ENCODE measurements at places on chromosomes 1 and 21. TPM values are rescaled to one million over a fixed set of nuclear protein-coding genes. Genes with fewer than 3 reads are reported as not detected.

TDRD10 gene
- not detected for total RNA-seq

ADAMTS1 gene
- 0.09 TPM for total RNA-seq

CHODL gene
- total RNA-seq: not detected

OR2T33 gene
- total RNA-seq: not detected

CFAP45 gene
- total RNA-seq: 2.8 TPM

UMODL1 gene
- 0.09 TPM for total RNA-seq

C1QB gene
- not detected for total RNA-seq

CDA gene
- total RNA-seq: not detected

GBP7 gene
- not detected for total RNA-seq

MX1 gene
- 18.0 TPM for total RNA-seq

NBPF19 gene
- 30.1 TPM for total RNA-seq

DNA sequence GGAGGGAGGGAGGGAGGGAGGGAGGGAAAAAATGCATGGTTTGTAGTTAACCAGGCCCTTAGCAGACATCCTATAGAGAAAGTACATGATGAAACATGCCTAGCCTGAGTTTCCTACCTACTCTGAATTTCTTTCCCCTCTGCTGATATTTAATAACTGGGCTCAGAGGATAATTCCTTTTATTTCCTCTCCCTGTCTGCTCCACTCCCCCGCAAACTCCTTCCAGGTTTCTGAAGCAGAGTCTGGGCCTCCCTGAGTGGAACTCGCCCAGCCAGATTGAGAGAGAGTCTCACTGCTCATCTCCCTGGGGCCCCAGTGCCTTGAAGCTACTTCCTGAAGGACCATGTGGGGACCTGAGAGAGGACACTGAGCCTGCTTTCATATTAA lies 111.9 kb upstream of the SLC44A3 start:
- DNase-seq: no peak

GRCh38 chr1:222535455-222535854 lies 12.4 kb downstream of the HHIPL2 start:
- DNase-seq: no peak

- DNase-seq: no peak
Measured at GRCh38 chr1:208799186-208799585, 555.0 kb upstream of the PLXNA2 start.

DNA sequence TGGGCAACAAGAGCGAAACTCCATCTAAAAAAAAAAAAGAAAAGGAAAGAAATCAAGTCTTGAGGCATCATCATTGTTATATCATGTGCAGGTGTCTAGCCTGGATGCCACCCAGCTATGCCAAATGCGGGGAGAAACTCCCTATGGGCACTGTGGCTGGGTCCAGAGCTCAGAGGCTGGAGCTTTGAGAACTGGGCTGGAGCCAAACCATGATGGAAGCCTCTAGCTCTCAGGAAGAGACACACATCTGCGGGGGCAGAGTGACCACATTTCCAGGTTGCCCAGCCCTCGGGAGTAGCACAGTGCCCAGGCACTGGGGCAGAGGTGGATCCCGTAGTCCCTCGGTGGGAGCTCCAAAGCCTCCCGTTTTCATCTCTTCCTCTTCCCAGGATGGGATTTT lies 58.9 kb downstream of the COL18A1 start:
- no peak for DNase-seq

GRCh38 chr1:247087256-247087655 lies 8.6 kb upstream of the ZNF670 start:
- DNase-seq: no peak

- no peak for DNase-seq
Measured at GRCh38 chr1:28078680-28079626, 9.5 kb downstream of the EYA3 start.

GRCh38 chr1:100924991-100925390 lies 29.1 kb downstream of the SLC30A7 start:
- DNase-seq: no peak

GRCh38 chr1:31102501-31102950 lies 37.0 kb upstream of the PUM1 start:
- DNase-seq: no peak

DNA sequence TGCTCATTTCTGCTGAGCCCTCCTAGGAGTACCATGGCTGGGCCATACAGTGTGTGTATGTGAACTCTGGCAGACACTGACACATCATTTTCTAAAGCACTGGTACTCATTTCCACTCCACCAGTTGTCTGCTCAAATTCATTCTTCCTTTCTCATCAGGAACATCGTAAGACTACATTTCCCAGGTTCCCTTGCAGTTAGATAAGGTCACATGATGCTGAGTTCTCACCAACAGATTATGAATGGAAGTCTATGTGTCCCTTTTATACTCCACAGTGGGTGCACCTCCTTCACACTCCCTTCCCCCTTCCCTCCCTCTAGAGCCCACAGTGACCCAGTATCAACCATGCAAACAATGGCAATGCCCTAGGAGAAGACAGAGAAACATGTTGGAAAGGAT lies 38.3 kb upstream of the PAX7 start:
- DNase-seq: no peak

GRCh38 chr1:48792961-48793360 lies 16.3 kb upstream of the BEND5 start:
- no peak for DNase-seq

- no peak for DNase-seq
Measured at GRCh38 chr1:94143173-94143808, 22.3 kb upstream of the ABCA4 start.

GRCh38 chr1:155017946-155018316 lies 15.3 kb downstream of the ZBTB7B start:
- DNase-seq: no peak

DNA sequence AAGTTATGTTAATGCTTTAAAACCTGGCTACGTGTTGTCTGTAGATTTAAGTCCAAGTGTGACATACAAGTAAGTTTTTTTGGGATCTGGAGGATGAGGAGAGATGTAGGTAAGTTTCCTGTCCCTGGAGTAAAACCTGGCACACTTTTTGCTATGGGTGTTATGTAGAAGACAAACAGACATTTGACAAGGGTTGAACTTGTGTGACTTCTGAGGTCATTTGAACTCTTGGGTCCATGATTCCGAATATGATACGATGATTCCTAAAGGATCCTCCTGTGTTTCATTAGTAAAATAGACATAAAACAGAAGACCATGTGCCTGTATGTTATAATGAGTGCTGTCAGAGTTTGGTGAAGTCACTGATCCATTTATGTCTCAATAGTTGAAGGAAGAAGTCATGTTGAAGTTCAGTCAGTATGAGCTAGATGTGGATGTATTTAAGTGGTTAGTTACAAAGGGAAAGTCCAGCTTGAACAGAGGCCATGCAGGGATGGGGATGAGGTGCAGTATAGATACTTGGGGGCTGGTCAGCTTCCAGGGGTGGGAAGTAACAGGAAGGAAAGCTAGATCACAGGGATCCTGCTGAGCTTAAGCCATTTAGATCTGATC lies 44.3 kb downstream of the ARID1A start:
- DNase-seq: no peak

DNA sequence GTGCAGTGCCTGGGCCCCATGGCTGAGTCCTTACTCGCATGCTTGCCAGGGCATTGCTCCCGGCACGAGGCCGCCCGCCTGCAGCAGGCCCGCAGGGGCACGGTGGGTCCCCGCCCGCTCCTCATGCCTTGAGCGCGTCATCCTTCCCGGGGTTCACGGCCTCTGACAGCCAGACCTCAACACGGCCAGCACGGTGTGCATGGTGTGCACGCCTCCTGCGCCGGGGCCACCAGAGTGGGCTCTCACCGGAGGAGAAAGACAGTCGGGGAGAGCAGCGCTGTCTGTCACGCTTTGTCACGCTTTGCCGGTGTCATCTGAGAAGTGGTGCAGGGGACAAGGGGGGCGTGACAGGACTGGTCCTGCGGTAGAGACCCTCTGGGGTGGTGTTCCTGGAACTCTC lies 11.9 kb upstream of the COL18A1 start:
- DNase-seq: no peak

- DNase-seq: no peak
Measured at GRCh38 chr1:164748253-164748899, 189.4 kb downstream of the PBX1 start.

DNA sequence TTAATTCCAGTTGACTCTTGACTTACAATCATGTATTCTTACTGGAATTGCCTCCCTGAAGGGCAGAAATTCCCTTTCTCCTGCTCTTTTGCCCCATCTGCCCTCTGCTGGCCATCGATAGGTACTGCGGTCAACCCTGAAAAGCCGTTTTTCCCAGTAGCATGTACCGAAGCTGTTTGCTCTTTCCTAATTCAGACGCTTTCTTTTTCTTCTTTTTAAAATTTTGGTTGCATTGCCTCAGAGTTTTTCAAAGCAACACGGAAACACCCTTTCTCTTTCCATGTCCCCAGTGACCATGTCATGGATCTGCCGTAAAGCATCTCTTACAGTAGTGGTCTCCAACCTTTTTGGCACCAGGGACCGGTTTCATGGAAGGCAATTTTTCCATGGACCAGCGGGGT lies 164.2 kb upstream of the C1orf21 start:
- no peak for DNase-seq

- DNase-seq: no peak
Measured at GRCh38 chr1:5936621-5937372, 55.4 kb downstream of the NPHP4 start.

- no peak for DNase-seq
Measured at GRCh38 chr1:212967801-212968200, 17.5 kb downstream of the VASH2 start.

DNA sequence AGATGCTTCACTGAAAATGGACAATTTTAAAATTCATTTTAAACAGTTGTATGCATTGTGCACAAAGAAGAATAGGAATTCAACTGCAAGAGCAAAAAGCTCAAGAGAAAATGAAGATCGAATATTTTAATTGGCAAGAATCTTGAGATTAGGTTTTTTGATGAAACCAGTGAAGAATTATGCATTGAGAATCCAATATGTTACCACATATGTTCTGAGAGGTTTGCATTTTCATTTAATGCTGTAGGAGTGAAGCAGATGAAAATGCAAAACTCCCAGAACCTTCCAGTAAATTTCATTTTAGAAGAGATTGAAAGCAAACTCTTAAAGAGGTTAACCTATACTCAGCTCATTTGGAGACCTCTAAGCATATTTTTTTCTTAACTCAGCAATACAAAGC lies 298.0 kb downstream of the OLFM3 start:
- DNase-seq: no peak

GRCh38 chr21:33750017-33750416 lies 107.7 kb downstream of the ITSN1 start:
- no peak for DNase-seq

DNA sequence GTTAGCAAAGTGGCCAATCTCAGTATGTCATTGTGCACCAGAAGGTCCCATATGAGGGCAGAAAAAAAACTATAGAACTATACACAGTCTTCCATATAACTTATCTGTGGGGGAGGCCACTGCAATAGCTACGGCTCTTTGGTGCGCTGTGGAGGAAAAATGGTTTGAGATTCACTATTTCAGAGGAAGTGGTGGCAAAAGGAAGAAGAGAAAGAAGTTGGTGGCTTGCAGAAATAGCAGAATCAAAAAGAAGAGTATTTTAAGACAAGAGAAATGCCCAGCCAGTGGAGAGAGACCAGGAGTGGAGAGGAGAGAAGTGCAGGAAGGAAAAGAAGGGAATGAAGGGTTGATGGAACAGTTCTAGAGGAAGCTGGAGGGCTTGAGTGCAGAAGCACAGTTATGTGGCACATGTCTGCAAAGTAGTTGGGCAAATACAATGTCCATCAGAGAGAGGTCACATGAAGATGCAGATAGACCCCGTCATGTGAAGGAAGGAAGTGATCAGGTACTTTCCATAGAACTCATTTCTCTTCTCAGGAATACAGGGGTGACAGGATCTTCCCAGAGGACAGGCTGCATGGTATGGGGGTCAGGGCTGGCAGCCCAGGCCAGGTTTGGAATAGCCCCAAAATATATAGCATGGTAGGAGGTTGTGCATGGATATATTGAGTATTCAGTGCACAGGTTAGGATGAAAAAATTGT lies 64.6 kb downstream of the RUNX1 start:
- no peak for DNase-seq

DNA sequence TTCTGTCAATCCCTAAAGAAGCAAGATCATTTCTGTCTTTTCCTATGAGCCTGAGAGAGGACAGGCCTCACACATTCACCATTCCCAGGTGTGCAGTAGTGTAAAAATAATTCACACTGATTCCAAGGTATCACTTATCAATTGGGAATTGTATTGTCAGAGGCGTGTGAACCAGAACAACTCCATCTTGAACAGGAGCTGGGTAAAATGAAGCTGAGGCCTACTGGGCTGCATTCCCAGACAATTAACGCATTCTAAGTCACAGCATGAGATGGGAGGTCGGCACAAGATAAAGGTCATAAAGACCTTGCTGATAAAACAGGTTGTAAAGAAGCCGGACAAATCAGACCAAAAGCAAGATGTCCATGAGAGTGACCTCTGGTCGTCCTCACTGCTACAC lies 239.2 kb downstream of the SMYD3 start:
- DNase-seq: no peak

DNA sequence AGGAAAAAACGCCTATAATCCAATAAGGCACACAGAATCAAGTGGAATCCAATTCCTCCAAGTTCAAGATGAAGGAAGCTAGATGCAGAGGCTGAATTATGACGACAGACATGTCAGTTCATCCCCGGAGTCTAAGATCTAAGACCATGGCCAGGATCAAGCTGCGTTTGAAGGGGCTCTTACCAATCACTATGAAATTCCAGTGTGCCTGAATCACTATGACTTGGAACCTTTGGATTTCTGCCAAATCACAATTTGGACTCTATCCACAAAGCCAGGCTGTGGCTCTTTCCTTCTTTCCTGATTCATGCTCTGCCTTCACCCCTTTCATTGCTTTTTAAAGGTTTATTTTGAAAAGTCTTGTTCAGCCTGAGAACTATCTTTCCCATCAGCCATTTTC lies 17.1 kb downstream of the OLIG2 start:
- no peak for DNase-seq

- DNase-seq: peak; percentile 88
Measured at GRCh38 chr1:111222308-111223125, 5.0 kb upstream of the CHI3L2 start.

DNA sequence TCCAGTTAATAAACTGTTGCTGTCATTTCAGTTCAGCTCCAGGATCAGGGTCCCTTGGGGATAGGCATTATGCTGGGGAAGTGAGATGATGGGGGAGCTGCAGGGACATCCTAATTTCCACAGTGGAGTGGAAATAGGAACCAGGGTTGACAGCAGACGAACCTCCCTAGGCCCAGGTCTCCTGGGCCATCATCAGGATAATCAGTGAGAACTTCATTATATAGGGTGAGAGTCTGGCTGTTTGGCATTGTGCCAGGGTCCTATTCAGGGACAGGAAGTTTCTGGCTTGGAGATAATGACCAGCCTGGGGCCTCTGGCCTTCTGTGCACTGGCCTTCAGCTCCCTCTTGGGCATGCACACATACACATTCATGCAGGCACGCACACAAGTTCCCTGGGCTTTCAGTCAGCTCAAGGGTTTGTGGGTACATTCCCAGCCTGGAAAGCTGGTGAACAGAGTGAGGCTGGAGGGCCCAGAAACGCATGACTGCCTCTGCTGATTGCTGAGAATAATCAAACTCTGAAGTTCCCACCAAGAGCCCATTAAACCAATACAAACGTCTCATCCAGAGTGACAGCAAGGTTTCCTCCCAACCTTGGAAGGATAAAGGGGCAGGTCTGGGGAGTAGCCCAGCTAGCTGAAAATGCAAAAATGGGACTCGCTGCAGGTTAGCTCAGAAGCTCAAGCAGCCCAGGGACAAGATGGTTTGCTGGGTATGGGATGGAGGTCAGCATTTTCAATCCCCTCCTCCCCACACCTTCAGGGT lies 13.9 kb upstream of the LRIG2 start:
- no peak for DNase-seq

- no peak for DNase-seq
Measured at GRCh38 chr1:247291161-247291560, 35.3 kb downstream of the VN1R5 start.

Data from activated naive CD4-positive, alpha-beta T cell treated with anti-CD3 and anti-CD28 coated beads, Interleukin-2, amount 50 U/mL, for 72 hours (primary cell).